ENCODE measurements at places on chromosomes 13 and 19. TPM values are rescaled to one million over a fixed set of nuclear protein-coding genes. Genes with fewer than 3 reads are reported as not detected.

Gene ELSPBP1
- total RNA-seq: not detected

Gene POLRMT
- total RNA-seq: 49.8 TPM

Gene KIRREL2
- not detected for total RNA-seq

Gene DACH1
- total RNA-seq: 10.4 TPM

Gene DOCK6
- total RNA-seq: 112 TPM

Gene ZNF581
- 23.6 TPM for total RNA-seq

Gene ZNF649
- total RNA-seq: 16.2 TPM

Measured in kidney (tissue), 22 donors.